ENCODE measurements at places on chromosomes 1 and 21.

GRCh38 chr1:93965888-93966287, 56.7 kb upstream of the GCLM start:
- no peak for DNase-seq

GRCh38 chr1:245684166-245684565, 529.4 kb downstream of the KIF26B start:
- DNase-seq: no peak

DNA sequence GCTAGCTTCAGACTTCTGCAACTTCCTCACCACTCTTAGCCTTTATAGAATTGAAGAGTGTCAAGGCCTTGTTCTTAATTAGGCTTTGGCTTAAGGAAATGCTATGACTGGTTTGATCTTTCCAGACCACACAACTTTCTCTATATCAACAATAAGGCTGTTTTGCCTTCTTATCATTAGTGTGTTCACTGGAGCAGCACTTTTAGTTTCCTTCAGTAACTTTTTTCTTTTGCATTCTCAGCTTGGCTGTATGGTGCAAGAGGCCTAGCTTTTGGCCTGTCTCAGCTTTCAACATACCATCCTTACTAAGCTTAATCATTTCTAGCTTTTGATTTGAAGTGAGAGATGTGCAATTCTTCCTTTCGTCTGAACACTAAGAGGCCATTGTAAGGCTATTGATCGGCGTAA, 8.6 kb downstream of the PRKACB start:
- no peak for DNase-seq

- DNase-seq: no peak
These were observed 39.5 kb downstream of the ADSS2 start for GRCh38 chr1:244412176-244412575.
